Activated CD8-positive, alpha-beta T cell treated with anti-CD3 and anti-CD28 coated beads for 36 hours (primary cell): ENCODE measurements at places on chromosomes 13 and 19. TPM values are rescaled to one million over a fixed set of nuclear protein-coding genes. Genes with fewer than 3 reads are reported as not detected.

Gene GPR183
- 8.6 TPM for total RNA-seq

GRCh38 chr19:7852851-7853769 lies 21.1 kb downstream of the PRR36 start:
- no peak overlapping the region for H3K27ac ChIP-seq
- DNase-seq, result peak; percentile 85
- H3K27me3 ChIP-seq, result peaks cover 2% of the 10 kb centered on the region

GRCh38 chr19:32404933-32405430 lies 588 bp upstream of the DPY19L3 start:
- peak overlapping the region; percentile 88 for H3K27ac ChIP-seq
- no peak for DNase-seq
- peaks cover 21% of the 10 kb centered on the region for H3K4me1 ChIP-seq
- H3K27me3 ChIP-seq, result no peaks in the 10 kb centered on the region

DNA sequence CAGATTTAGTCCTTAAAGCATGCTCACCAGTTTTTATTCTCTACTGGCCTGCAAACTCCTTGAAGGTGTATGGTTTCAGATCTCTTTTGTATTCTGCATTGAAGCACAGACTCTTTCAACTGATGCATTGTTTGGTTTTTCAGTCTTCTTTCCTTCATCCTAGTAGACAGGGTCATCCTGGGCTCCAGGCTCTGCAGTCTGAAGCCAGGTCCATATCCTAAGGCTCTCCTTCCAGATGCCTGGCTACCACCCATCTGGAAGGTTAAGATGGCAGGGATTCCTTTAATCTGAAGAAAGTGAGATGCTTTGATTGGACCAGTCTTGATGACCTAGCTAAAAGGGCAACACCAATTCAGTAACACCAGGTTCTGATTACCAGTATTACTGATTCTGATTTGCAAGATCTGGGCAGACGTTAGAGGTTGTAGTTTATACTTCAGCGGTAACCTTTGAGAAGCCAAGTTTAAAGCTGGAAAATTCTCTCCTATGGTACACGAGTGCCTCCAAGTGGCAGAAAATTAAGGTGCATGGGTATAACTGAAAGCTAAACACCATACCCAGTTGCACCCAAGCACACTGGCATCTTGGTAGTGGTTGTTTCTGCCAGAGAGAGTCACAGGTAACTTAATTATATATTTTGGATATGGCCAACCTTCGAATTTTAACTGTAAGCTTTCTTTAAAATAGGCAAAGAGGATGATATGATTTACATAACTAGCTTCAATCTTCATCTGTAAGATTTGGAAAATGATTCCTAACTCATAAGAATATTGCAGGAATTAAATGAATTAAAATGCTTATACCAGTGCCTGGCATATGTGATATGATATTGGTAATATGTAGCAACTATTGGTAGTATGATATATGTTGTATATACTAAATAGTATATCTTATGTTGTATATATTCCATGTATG lies 1651.9 kb upstream of the MIR17HG start:
- H3K4me1 ChIP-seq, result no peaks in the 10 kb centered on the region
- H3K27me3 ChIP-seq, result no peaks in the 10 kb centered on the region
- DNase-seq, result peak; percentile 10
- no peak overlapping the region for H3K4me3 ChIP-seq
- H3K27ac ChIP-seq, result no peak overlapping the region

DNA sequence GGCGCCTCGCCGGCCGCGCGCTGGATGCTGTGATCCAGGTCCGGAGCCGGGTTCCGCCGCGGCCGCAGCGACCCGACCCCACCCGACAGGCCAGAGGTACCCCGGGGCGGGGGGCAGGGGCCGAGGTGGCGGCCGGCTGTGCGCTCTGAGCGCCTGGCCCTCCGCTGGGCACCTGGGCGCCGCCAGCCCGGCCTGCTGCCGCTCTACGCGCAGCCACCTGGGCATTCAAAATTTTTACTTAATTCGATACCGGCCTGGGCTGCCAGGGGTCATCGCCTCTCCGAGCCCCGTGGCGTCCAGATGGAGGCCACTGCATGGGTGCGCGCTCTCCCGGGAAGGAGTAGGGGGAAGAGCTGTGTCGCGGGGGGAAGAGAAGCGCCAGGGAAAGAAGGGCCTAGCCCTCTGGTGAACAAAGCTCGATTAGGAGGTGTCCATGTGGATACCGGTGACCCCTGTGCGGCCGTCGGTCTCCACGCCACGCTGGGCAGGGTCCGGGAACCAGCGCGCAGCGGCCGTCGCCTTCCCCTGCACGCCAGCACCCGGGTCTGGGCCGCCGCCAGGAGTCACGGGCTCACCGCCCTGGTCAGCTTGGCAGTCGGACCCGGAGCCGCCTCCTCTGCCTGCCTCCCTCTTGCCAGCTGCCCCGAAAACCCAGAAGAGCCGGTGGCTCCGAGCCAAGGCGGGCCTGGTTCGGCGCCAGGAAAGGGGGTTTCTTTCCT lies 666 bp downstream of the BIVM start:
- peaks cover 21% of the 10 kb centered on the region for H3K4me1 ChIP-seq
- H3K36me3 ChIP-seq, result peaks cover 10% of the 10 kb centered on the region
- peak overlapping the region; percentile 92 for H3K4me3 ChIP-seq
- DNase-seq, result peak; percentile 5
- peak overlapping the region; percentile 81 for H3K27ac ChIP-seq

- H3K36me3 ChIP-seq, result no peaks in the 10 kb centered on the region
- no peak overlapping the region for H3K27ac ChIP-seq
- H3K4me1 ChIP-seq, result no peaks in the 10 kb centered on the region
- H3K27me3 ChIP-seq, result no peaks in the 10 kb centered on the region
- DNase-seq, result no peak
Observed at GRCh38 chr19:21921691-21922180, 85.8 kb upstream of the ZNF43 start.

GRCh38 chr13:74669149-74669548 lies 534.9 kb upstream of the KLF12 start:
- H3K4me1 ChIP-seq, result no peaks in the 10 kb centered on the region
- DNase-seq, result no peak
- H3K27me3 ChIP-seq, result peaks cover 4% of the 10 kb centered on the region

DNA sequence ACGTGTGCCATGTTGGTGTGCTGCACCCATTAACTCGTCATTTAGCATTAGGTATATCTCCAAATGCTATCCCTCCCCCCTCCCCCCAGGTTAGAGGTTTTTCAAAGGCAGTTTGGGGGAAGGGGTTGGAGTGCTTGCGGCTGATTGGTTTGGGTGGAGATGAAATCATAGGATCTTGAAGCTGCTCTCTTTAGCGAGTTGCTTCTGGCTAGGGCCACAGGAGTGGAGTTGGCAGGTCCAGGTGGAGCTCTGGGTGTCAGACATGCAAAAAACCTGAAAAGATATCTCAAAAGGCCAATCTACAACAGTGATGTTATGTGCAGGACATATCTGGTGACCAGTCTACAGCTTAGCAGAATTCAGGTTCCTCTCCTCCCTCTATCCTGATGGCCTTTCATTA lies 32.6 kb upstream of the CXCL17 start:
- peaks cover 3% of the 10 kb centered on the region for H3K4me1 ChIP-seq
- no peak for DNase-seq
- no peak overlapping the region for H3K27ac ChIP-seq
- H3K36me3 ChIP-seq, result no peaks in the 10 kb centered on the region
- peaks cover 2% of the 10 kb centered on the region for H3K27me3 ChIP-seq
